Germinal center (tissue), 1 donor: ENCODE measurements at places on chromosomes 16 and 17.
A peak's percentile ranks its signal among the peaks of the same experiment; 100 is the strongest.

GRCh38 chr17:82356845-82357355, 2.1 kb upstream of the TEX19 start:
- DNase-seq: no peak

DNA sequence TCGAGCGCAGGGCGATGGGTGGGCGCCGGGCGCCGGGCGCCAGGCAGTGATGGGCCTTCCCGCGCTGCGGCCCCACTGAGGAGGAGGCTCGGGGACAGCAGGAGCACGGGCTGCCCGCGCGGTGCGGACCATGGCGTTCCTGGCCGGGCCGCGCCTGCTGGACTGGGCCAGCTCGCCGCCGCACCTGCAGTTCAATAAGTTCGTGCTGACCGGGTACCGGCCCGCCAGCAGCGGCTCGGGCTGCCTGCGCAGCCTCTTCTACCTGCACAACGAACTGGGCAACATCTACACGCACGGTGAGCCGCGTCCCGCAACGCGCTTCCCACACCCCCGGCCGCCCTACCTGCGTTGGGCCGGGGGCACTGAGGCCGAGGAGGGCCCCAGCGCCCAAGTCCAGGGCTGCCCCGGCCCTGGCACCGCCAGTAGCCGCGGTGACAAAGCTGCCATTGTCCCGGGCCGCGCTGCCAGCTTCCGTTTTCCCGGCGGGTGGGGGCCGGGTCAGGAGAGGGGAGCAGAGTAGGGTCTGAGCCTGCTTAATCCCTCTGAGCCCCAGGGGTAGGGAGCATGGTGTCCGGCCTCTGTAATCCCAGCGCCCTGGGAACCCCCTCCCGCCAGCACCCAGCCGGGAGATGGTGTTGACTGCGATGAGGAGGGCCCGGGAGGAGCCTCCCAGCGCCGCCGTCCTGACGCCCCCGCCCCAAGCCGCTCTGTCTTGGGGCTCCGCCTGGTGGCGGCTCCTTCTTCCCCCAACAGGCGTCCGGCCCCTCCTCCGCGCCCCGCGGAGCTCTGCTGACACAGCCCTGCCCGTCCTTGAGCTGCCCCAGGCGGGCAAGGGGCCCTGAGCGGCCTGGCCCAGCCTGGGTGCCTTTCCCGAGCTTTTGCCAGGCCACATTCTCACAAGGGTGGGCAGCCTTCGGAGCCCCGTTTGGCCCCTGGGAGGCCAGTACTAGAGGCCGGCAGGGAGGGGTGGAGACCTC, 685 bp downstream of the PAQR4 start:
- DNase-seq: peak; percentile 74

DNA sequence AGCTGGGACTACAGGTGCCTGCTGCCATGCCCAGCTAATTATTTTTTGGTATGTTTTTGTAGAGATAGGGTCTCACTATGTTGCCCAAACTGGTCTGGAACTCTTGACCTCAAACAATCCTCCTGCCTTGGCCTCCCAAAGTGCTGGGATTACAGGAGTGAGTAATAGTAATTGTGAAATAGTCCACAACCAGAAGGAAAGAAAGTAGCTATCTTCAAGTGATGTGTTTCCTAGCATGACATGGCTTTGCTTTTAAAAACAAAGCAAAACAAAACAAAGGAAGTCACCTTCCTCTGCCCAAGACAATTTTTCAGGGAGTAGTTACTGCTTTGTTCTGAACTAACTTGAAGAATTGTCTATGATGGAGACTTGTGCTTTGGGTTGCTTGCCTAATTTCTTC, 27.0 kb downstream of the ATP6V0A1 start:
- DNase-seq: no peak

- no peak for DNase-seq
Observed at GRCh38 chr16:72853575-72854266, 194.2 kb downstream of the ZFHX3 start.

DNA sequence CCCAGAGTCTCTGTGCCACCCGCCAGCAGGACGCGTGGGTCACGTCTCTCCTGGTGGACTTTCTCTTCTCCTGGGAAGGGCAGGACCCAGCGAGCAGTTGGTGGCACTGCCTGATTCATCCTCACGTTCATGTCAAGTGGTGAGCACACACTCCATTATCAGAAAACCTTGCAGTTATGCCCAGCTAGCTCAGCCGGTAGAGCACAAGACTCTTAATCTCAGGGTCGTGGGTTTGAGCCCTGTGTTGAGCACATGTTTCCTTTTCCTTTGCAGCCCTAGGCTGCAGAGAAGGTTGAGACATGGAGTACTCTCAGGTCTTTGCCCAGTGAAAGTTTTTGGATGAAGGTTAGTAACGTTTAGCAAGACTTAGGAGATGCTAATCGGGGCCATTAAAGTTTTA, 8.0 kb downstream of the OR1F1 start:
- DNase-seq: no peak

GRCh38 chr17:58488428-58488890, 251 bp upstream of the HSF5 start:
- DNase-seq: no peak

DNA sequence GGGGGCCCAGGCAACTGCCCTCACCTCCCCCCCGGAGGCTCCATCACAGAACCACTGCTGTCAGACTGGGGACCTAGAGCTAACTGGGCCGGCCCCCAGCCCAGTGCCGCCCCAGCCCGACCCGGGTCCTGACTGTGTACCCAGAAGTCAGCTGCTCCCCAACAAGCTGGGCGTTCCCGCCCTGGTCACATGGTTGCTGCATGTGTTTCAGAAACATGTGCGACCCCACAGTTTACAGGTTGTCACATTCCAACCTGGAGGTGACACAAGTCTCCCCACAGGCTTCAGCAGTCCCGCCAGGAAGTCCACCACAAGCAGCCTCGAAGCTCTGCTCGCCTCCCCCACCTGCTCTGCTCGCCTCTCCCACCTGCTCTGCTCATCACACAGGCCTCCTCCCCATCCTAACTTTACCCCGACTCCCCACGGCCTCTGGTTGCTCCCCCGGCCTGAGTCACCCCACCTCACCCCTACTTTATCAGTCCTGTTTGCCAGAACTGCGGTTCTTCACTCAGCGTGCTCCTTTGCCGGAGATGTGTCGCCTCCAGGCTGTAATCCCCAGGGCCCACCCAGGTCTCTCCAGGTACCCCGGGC, 968 bp downstream of the MRPL28 start:
- DNase-seq: no peak

GRCh38 chr17:8087075-8087951, at the start of gene ALOX12B:
Gene ALOX12B (minus strand): TSS chr17:8087716. CDS start chr17:8087442, 274 bp downstream.
- no peak for DNase-seq

- DNase-seq: no peak
Observed at GRCh38 chr17:27343977-27344607, 50.2 kb downstream of the WSB1 start.

GRCh38 chr17:29121442-29121841, 58.8 kb downstream of the MYO18A start:
- no peak for DNase-seq

- DNase-seq: no peak
Observed at GRCh38 chr17:31807846-31808245, 51.2 kb downstream of the COPRS start.

DNA sequence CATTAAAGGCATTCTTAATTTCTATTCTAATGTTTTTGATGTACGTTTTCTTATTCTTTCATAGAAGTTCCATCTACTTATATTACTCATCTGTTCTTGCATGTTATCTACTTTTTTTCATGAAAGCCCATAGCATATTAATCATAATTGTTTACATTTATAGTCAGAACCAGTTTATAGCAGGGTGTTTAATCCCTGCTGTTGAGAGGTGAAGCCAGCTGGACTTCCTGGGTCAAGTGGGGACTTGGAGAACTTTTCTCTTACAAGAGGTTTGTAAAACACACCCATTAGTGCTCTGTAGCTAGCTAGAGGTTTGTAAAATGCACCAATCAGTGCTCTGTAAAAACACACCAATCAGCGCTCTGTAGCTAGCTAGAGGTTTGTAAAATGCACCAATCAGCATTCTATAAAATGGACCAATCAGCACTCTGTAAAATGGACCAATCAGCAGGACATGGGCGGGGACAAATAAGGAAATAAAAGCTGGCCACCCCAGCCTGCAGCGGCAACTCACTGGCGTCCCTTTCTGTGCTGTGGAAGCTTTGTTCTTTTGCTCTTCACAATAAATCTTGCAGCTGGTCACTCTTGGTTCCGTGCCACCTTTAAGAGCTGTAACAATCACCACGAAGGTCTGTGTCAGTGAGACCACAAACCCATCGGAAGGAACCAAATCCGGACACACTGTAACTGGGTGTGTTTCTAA, 120.6 kb downstream of the TANC2 start:
- DNase-seq: no peak

GRCh38 chr17:17122781-17123483, 80.7 kb downstream of the MPRIP start:
- peak; percentile 54 for DNase-seq

GRCh38 chr16:68658341-68658973, 13.3 kb downstream of the CDH3 start:
- no peak for DNase-seq

- no peak for DNase-seq
Observed at GRCh38 chr16:58107709-58108108, 21.5 kb downstream of the CFAP20 start.

DNA sequence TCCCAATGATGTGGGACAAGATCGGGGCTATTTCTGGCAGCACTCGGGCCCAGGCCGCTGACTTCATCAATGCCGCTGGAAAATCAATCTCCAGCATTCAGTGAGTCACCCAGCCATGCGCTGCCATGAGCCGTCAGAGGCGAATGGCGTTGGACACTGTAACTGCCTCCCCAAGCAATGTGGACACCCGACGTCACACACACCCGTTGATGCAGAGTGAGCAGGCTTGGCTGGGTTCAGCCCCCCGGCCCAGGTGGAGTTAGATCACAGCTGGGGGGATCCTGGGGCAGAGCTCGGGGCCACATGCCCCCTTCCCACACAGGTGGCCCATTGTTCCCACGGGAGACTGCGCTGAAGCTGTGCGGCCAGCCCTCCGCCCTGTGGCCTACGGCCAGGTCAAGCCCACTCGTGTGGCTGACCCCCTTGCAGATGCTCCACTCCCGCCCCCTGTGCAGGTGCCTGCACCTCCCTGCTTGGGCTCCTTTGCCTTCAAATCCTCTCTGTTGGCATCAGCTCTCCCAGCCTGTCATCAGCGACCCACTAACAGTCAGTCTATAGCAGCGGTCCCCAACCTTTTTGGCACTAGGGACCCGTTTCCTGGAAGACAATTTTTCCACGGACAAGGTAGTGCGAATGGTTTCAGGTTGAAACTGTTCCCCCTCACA, 89.9 kb downstream of the TBC1D16 start:
- DNase-seq: no peak

- DNase-seq: peak; percentile 87
Observed at GRCh38 chr17:54968262-54968987, at the start of the genes COX11 and STXBP4. Gene COX11 (minus strand): TSS chr17:54968654. CDS start chr17:54968646, 8 bp downstream. Gene STXBP4 (plus strand): TSS chr17:54968765. CDS start chr17:54986220, 17,455 bp downstream.

- DNase-seq: peak; percentile 46
Observed at GRCh38 chr16:49856672-49857330, 889 bp upstream of the ZNF423 start.

GRCh38 chr17:4850246-4850645, 17.1 kb downstream of the MINK1 start:
- no peak for DNase-seq

DNA sequence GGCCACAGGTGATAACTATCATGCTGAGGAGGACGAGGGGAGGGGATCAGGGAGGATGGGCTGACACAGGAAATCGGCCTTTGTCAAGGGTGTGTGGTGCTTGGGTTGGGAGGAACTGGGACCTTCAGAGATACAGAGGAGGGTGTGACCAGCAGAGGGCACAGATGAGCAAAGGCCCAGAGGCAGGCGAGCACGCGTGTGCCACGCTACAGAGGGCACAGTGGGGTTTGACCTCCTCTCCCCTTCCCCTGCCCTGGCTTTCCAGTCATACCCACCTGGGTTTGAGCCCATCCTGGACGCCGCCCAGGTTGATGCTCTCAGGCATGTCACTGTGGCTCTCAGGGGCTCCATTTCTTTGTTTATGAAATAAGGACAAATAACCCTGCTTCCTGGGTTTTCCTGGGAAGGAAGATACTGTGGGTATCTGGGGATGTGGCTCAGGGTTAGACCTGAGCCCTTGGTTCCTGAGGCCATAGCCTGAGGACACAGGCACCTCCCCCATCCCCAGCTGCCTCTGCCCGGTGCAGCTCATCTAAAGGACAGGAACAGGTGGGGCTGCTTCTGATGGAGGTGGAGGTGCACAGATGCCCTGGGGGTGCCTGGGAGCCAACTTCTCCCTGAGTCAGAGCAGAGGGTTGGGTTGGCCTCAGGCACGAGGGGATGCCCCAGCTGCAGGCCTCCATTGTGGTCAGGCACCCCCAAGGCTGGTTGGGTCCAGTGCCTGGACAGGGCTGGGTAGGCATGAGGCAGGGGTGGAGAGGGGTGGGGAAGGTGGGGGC, 51.8 kb downstream of the BEAN1 start:
- DNase-seq: peak; percentile 77

DNA sequence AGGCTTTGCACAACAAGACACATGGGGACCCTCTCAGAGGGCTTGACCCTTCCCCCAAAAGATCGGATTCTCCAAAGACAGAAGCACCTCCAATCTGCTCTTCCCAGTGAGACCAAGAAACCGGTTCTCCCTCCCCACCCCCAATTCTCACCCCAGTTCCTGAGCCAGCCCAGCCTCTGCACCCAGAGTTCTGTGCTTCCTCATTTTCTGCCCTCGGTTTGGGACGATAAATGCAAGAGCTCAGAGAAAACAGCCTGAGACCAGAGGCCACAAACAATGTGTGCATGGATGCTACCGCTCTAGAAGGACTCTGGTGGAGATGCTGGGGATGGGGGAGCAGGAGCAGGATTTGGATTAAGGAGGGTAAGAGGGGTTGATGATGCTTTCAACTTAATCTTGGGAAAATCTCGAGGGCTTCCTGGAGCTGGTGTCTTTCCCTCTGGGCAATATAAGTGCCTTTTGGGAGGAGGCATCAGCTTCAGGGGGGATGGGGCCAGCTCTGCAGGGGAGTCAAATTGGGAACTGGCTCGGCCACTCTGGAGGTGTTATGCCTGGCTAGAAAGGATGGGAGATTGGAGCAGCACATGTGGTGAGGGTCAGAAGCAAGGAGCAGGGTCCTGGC, 6.0 kb downstream of the KRT15 start:
- no peak for DNase-seq

DNA sequence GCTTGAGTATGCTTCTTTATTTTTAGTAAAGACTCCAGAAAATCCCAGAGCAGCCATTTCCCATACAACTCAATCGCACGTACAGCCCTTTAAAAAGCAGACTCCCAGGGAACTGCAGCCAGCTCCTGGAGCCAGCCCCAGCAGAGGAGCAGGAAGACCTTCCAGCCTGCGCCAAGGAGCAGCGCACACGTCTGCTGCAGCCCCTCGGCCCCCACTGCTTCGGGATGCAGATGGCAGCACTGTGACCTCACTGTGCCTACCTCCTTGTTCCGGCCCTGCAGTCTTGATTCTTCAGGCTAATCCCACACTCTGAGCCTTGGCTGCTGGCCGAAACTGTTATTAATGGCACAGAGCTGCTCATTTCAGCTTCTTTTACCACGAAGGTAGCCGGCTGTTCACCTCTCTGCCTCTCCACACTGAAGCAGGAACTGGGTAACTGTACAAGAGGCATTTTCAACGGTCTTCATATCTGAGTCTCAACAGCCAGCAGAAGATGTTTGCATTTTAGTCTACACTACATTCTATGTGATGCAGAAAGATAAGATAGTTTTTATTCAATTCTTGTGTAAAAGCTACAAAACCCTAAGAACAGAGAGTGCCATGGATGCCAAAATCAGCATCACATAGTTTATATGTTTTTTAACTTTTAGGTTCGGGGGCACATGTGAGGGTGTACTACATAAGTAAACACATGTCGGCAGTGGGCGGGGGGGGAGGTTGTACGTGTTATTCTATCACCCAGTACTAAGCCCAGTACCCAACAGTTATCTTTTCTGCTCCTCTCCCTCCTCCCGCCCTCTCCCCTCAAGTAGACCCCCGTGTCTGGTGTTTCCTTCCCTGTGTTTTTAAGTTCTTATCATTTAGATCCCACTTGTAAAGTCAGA, 130.9 kb downstream of the ANKRD11 start:
- DNase-seq: no peak
